ENCODE measurements at places on chromosomes 2 and 18. TPM values are rescaled to one million over a fixed set of nuclear protein-coding genes. Genes with fewer than 3 reads are reported as not detected.
A peak's percentile ranks its signal among the peaks of the same experiment; 100 is the strongest.

DNA sequence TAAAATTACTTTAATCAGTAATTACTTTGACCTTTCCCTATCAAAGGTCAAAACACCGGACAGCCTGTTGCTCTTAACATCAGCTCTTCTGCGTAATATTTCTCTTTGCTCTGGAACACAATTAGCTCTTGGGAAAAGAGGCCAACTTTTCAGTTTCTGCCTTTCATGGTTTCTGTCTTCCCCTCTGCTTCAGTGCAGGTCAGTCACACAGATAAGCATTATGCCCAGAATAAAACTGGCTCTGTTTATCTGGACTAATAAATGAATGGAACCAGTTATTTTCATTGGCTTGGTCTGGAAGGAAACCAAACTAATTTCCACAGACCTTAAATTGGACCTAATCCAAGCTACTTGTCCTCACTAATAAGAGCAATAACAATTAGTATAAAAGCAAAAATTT is 26.2 kb upstream of the GALNT3 start:
- no peak overlapping the region for H3K27ac ChIP-seq
- H3K4me3 ChIP-seq: no peak overlapping the region
- H3K4me1 ChIP-seq: no peaks in the 10 kb centered on the region
- no peak for DNase-seq
- no peaks in the 10 kb centered on the region for H3K36me3 ChIP-seq

The KIAA2012 gene
- total RNA-seq: 0.40 TPM

GRCh38 chr2:48910961-48911360 is 155.4 kb upstream of the LHCGR start:
- no peak for DNase-seq
- H3K27ac ChIP-seq: no peak overlapping the region
- H3K27me3 ChIP-seq: no peaks in the 10 kb centered on the region
- 0 out of 2 replicates have a peak, but pooled peaks cover 4% of the 10 kb centered on the region for H3K36me3 ChIP-seq

DNA sequence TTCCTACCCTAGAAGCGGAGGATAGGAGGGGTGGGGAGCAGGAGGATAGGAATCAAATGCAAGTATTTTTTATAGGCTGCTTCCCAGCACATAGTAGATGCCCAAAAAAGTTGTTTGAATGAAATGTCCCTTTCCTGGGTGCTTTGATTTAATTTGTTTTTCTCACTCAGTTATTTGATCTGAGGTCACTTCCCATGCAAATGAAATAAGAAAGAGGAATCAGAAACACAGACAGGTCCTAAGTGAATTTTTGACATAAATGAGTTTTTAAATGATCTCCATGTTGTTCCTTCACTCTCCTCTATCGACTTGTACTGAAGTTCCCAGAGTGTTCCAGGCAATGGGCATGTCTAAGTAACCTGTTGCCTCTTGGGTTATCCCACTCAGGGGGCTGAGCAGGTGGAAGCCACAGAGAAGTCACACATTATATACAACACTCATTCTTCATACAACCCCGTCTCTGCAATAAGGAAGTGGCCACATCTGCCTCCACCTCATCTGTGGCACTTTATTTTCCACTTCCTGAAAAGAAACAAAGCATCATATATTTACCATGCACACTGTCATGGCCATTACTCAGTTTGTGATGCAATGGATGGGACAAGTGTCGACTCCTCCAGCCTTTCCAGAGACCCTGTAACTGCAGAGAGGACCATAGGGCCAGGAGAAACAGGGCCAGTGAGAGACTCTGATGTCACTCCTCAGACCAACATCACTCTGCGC is 81.9 kb upstream of the ZNF397 start:
- H3K4me1 ChIP-seq: no peaks in the 10 kb centered on the region
- H3K4me3 ChIP-seq: no peak overlapping the region
- peaks cover 16% of the 10 kb centered on the region for H3K27me3 ChIP-seq

GRCh38 chr2:27527182-27527581 is 30.5 kb downstream of the GCKR start:
- no peak overlapping the region for H3K27ac ChIP-seq
- DNase-seq: no peak
- no peaks in the 10 kb centered on the region for H3K36me3 ChIP-seq
- no peaks in the 10 kb centered on the region for H3K4me1 ChIP-seq
- no peak overlapping the region for H3K4me3 ChIP-seq
- H3K27me3 ChIP-seq: peaks cover 16% of the 10 kb centered on the region

DNA sequence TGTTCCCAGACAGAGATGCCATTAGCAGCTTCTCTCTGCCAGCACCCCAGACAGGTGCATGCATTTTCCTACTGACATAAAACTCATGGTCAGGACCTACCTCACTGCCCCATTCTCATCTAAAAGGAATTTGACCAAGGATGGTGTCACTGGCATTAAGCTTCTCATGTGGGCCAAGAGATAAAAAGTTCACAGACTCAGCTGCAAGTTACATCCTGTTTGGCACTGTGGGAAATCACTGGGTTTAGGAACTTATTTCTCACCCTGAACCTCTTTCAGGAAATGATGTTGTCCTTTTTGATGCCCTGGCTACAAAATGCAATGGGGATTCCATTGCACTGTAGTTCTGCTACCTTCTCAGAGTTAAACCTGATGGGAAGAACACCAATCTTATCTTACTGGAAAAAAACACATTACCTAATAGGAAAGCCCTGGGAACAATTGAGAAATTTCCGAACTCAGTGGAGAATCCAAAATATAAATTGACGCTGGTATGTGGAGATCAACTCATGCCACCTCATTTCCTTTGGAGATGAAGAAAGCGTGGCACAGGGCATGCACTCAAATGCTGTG is 252.1 kb upstream of the COPS8 start:
- no peak overlapping the region for H3K27ac ChIP-seq
- no peak overlapping the region for H3K4me3 ChIP-seq
- DNase-seq: no peak
- peaks cover 6% of the 10 kb centered on the region for H3K36me3 ChIP-seq
- H3K4me1 ChIP-seq: no peaks in the 10 kb centered on the region

DNA sequence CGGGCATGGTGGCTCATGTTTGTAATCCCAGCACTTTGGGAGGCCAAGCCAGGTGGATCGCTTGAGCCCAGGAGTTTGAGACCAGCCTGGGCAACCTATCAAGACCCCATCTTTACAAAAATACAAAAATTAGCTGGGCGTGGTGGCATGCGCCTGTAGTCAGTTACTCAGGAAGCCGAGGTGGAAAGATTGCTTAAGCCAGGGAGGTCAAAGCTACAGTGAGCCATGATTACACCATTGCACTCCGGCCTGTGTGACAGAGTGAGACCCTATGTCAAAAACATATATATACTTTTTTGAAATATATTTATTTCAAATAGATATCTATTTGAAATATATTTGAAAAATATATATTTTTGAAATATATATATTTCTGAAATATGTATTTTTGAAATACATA is 10.9 kb downstream of the OSBPL1A start:
- H3K4me1 ChIP-seq: peaks cover 5% of the 10 kb centered on the region
- no peak overlapping the region for H3K4me3 ChIP-seq
- no peak overlapping the region for H3K27ac ChIP-seq
- H3K27me3 ChIP-seq: no peaks in the 10 kb centered on the region
- DNase-seq: no peak

GRCh38 chr2:177828557-177828956 is 244.0 kb downstream of the PDE11A start:
- DNase-seq: no peak
- no peaks in the 10 kb centered on the region for H3K36me3 ChIP-seq
- H3K4me3 ChIP-seq: no peak overlapping the region
- H3K27ac ChIP-seq: no peak overlapping the region
- H3K27me3 ChIP-seq: no peaks in the 10 kb centered on the region

The PMAIP1 gene
- 7.3 TPM for total RNA-seq

The NLRC4 gene
- not detected for total RNA-seq

DNA sequence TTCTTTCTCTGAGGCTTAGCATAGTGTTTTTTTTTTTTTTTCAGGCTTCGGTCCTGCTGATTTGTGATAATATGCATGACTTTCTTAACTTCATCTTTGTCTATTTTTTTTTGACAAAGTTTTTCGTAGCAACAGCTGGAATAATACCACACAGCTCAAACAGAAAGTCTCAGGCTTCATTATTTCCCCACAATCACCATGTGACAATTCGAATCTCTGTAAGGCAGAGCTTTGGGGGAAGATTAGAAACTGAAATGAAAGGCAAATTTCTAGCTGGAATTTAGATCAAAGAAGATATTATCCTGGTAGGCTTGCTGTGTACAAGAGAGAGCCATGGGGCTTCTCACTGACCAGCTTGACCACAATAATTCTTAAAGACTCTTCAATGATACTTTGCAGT is 12.2 kb upstream of the CD28 start:
- H3K27me3 ChIP-seq: no peaks in the 10 kb centered on the region
- DNase-seq: no peak
- no peaks in the 10 kb centered on the region for H3K36me3 ChIP-seq
- H3K4me3 ChIP-seq: no peak overlapping the region

- H3K36me3 ChIP-seq: no peaks in the 10 kb centered on the region
- H3K4me3 ChIP-seq: no peak overlapping the region
- peak overlapping the region; percentile 86 for H3K27ac ChIP-seq
- H3K27me3 ChIP-seq: peaks cover 7% of the 10 kb centered on the region
These were observed 422.5 kb downstream of the LPIN1 start for GRCh38 chr2:12168791-12169388.

DNA sequence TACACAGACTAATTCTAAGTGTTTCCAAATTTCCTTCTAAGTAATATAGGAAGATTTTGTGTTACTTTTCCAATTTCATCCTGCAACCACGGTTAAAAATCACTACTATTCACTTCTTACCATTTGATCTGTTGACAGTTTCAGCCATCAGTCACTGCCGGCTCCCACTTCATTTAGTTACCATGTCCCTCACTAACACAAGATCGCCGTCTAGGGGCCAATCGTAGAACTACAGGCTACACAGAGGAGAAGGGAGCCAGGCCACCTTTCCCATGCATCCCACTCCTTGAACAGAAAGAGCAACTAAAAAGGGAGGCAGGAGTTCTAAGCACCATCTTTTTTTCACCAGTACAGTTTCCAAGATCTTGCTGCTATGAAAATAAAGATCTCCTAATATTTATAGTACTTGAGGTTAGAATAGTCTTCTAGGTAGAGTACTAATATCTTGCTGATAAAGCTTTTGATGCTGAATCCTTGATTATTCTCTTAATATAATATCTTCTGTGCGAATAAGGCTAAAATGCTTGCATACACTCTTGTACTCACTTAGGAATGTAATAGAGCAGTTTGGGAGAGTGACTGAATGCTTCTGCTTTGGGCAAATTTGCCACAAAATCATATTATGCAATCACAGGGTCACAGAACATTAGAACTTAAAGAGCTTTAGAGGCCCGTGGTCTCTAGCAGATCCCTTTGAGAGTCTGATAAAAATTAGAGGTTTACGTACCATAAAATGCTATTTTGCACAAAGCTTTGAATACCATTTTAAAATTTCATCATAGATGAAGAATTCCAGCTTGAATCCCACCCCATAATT is 39.5 kb upstream of the CYP1B1 start:
- peaks cover 24% of the 10 kb centered on the region for H3K27me3 ChIP-seq
- H3K27ac ChIP-seq: no peak overlapping the region
- H3K4me1 ChIP-seq: peaks cover 12% of the 10 kb centered on the region
- peak; percentile 30 for DNase-seq
- H3K36me3 ChIP-seq: no peaks in the 10 kb centered on the region

The CROCC2 gene
- total RNA-seq: not detected

DNA sequence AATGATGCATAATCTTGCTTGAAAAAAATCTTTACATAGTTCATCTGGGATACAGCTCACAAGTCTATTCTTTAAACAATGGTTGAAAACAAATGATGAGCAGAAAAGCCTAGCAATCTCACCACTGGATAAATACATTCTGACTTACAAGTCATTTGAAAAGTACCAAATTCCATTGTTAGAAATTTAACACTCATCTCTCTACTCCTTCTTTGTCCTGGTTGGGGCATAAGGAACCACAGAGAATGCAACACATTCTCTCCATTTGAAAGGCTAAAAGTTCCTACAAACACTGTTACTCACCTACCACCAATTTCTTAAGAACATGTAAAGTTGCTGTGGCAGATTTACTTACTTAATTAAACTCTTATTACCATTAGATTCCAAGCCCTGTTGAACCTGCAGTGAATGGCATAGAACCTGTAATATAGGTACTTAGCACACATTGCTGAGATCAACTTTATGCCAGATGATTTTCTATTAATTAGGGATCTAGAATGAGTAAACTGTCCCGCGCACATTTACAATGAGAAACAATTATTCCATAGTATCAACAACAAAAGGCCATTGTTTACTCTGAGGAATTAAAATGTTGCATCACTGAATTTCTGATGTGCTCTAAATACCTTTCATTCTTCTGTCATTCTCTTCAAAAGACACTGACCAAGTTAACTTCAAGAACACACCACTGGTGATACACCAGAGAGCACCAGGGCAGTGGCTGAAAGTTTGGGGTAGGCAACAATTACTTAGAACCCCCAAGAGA is 69.6 kb downstream of the CABYR start:
- peaks cover 2% of the 10 kb centered on the region for H3K27me3 ChIP-seq
- no peaks in the 10 kb centered on the region for H3K36me3 ChIP-seq
- DNase-seq: no peak
- peaks cover 30% of the 10 kb centered on the region for H3K4me1 ChIP-seq
- H3K4me3 ChIP-seq: no peak overlapping the region

The CNTNAP5 gene
- not detected for total RNA-seq

The PTPRN gene
- 6.7 TPM for total RNA-seq

- peaks cover 19% of the 10 kb centered on the region for H3K4me1 ChIP-seq
- H3K27ac ChIP-seq: no peak overlapping the region
- DNase-seq: no peak
- H3K4me3 ChIP-seq: no peak overlapping the region
These were observed 297.1 kb downstream of the AFF3 start for GRCh38 chr2:99845296-99845695.

- peak overlapping the region; percentile 95 for H3K4me3 ChIP-seq
- peaks cover 26% of the 10 kb centered on the region for H3K36me3 ChIP-seq
- H3K4me1 ChIP-seq: peaks cover 59% of the 10 kb centered on the region
- DNase-seq: peak; percentile 45
These were observed 1.5 kb downstream of the KLF7 start for GRCh38 chr2:207164006-207164831.

The APCDD1 gene
- total RNA-seq: 0.18 TPM

DNA sequence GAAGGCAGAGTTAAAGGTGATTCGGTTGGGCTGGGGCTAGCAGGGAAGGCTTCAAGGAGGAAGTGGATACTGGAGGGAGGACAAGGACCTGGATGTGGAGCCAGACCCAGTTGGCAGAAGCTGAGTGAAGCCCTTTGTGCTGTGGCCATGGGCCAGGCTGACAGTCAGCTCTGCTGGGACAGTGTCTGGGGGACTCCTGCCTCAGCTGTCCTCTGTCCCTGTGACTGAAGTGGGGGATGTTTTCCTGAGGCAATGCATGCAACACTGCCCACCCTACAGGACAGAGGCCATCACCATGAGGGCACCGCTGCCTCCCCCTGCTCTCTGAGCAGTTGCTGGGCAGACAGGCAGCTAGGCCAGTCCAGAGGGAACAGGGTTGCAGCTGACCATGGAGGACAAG is 40.0 kb downstream of the ST8SIA5 start:
- no peak overlapping the region for H3K4me3 ChIP-seq
- H3K27ac ChIP-seq: no peak overlapping the region
- peaks cover 5% of the 10 kb centered on the region for H3K27me3 ChIP-seq
- no peaks in the 10 kb centered on the region for H3K36me3 ChIP-seq

DNA sequence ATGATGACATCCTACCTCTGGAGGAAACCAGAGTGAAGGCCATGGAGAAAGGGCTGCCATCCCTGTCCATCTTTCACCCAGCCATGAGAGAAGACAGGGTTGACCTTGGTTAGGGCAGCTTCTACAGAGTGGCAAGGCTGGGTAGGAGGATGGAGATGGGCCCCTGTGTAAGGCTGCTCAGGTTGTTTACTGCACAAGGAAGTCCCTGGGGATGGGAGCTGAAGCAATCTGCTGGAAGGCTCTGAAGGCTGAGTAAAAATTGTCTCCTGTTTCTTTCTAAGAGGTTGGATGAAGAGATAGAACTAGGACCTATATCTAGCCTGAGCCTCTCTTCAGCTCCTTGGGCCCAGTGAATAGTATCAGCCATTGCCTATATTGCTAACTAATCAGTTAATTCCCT is 14.4 kb downstream of the ELMOD3 start:
- no peak overlapping the region for H3K27ac ChIP-seq
- no peaks in the 10 kb centered on the region for H3K4me1 ChIP-seq
- DNase-seq: no peak
- no peak overlapping the region for H3K4me3 ChIP-seq
- H3K36me3 ChIP-seq: peaks cover 11% of the 10 kb centered on the region

All from HFFc6 (cell line).